ENCODE measurements at places on chromosomes 6 and 20.

- DNase-seq = no peak
Measured at GRCh38 chr6:162364488-162364887, 363.1 kb downstream of the PRKN start.

DNA sequence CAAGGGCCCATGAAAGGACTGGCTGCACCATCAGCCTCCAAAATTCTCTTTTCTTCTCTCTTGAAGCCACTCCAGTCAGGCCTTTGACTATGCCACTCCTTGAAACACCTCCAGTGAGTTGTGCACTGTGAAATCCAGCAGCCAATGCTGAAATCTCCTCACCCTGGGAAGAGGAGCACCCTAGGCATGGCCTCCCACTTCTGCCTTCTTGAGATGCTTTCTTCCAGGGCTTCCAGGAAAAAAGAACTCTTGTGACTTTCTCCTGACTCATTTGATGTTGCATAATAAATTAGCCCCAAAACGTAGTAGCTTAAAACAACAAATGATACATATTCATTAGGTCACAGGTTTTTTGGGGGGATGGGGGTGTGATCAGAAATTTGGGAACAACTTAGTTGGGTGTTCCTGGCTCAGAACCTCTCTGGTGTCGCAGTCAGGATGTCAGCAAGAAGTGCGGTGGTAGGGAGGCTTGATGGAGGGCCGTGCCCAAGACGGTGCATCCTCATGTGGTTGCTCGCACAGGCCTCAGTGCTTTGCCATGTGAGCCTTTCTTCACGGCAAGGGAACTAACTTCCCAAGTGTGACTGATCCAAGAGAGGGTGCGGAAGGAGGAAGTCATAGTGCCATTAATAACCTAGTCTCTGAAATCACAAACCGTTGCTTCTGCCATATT lies 12.1 kb downstream of the NCR2 start:
- no peak for DNase-seq

GRCh38 chr6:153001767-153002612 lies 519 bp downstream of the MTRF1L start:
- DNase-seq = no peak

- DNase-seq = no peak
Measured at GRCh38 chr6:98142839-98143238, 691.5 kb upstream of the POU3F2 start.

DNA sequence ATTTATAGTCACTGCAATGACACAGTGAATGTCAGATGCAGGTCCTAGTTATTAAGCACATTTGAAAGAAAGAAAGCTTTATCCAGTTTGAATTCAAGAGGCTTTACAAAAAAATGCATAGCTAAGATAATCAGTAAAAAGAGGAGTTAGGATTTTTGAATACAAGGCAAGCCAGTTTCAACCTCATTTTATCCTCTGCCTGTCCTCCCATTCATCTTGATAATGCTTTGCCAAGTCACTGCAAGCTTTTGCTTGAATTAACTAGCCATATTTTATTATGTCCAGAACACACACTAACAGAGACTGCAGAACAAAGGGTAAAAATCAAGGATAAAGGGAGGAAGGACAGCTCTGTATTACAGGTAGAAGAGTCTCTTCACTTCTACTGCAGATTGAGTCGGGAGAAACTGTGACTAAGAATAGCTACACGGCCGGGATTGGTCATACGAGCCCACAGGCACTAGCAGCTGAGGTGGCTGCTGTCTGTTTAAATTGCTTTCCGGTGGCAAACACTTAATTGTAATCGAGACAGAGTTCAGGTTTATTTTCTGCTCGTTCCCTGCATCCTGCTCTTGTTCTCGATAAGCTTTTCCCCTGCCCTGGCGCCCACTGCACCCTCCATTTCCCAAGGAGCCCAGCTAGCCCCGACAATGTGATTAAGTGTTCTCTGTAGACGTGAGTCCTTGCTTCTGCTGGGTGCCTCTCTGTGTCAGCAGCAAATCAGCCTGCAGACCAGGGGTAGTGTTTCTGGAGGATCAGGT lies 30.5 kb upstream of the AKAP12 start:
- DNase-seq = no peak

DNA sequence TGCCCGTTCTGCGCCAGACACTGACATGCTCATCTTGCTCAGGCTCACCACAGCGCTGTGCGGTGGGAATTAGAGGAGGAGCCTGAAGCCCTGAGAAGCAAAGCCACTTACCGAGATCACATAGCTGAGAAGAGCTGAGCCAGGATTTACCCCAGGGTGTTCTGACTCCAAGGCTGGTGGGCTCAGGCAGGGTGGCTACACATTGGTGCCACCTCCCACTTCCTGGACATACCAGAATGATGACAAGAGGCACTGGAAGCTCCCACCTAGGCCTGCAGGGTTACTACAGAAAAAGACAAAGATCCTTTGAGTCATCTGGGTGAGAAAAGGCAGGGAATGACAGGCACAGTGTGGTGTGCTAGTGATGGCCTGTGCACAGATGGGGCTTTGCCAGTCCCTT lies 24.4 kb upstream of the FKBP1A start:
- no peak for DNase-seq

- peak; percentile 70 for DNase-seq
Measured at GRCh38 chr6:32970413-32971241, 2.2 kb downstream of the BRD2 start.

DNA sequence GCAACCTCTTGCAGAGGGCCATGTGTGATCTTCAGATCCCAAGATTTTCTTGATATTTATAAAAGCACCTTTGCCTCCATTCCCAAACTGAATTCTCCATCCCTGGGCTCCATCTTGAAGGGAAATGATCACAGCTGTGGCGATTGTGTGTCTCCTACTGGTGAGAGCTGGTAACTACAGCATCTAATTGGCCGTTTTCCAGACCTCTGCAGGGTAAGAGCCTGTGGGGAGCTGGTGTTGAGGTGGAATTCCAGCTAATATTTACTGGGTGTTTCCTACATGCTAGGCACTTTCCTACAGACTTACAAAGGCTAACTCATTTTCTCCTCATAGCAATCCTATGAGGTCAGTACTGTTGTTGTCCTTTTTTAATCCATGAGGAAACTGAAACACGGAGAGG lies 59.2 kb upstream of the FNDC1 start:
- DNase-seq = no peak

DNA sequence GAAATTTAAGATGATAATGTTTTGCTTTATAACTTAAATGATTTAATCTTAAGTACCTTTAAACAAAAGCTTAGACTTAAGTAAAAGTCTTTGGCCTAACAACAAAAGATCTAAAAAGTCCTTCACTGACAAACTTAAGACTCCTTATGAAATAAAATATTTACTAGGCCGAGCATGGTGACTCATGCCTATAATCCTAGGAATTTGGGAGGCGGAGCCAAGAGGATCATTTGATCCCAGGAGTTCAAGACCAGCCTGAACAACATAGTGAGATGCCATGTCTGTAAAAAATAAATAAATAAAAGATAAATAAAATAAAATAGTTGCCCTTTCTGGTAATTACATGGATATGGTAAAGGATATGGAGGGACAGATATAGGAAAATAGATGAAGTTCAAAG lies 12.4 kb downstream of the KATNA1 start:
- DNase-seq = no peak

GRCh38 chr20:53914091-53914780 lies 156.2 kb downstream of the BCAS1 start:
- no peak for DNase-seq

DNA sequence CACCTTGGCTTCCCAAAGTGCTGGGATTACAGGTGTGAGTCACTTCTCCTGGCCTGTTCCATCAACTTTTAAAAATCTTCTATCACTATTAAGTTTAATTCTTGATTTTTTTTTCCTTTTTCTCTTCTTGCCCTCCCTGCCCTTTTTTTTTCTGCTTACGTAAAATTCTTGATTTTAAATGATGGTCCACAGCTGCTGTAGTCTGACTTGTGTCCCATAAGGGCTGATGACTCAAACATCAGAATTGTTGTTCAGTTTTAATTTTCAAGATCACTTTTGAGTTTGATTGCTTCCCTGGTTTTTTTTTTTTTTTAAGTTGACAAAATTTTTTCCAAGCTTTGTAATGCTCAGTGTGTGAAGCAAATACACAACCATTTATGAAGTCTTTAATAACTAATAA lies 61.9 kb downstream of the CBFA2T2 start:
- no peak for DNase-seq

DNA sequence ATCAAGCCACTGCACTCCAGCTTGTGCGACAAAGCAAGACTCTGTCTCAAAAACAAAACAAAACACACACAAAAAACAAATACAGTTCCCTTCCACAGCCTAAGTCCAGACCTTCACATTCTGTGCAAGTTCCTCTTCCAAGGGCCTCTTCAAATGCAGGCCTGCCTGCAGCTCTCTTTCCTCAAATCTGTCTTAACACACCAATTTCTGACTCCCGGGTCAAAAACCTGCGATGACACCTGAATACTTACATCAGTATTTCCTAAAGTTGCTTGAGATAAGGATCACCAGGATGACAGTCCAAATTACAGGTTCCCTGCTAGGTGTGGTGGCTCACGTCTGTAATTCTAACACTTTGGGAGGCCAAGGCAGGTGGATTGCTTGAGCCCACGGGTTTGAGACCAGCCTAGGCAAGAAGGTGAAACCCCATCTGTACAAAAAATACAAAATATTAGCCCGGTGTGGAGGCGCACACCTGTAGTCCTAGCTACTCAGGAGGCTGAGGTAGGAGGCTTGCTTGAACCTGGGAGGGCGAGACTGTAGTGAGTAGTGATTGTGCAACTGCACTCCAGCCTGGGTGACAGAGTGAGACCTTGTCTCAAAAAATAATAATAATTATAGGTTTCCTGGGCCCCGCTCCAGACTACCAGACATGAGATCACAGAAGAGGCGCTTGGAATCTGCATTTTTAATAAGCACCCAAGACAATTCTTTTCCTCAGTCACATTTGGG lies 8.8 kb upstream of the PARD6B start:
- DNase-seq = no peak

DNA sequence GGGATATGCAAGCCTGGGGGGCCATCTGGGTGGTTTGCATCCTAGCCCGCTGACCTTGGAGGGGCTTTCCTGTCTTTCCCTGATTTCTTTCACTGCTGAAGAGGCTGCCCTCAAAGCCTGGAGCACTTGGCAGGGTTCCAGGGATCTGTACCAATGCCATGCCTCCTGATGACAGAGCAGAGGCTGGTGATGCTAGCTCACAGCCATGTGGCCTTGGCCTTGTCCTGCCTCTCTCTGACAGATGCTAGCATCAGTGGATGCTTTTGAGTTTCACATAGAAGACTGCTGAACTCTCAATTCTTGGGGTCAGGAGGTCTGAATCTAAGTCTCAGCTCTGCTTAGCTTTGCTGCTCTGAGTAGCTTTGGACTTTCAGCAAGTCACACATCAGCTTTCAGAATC lies 21.9 kb upstream of the RREB1 start:
- no peak for DNase-seq

GRCh38 chr6:156917213-156917612 lies 140.0 kb downstream of the ARID1B start:
- no peak for DNase-seq

DNA sequence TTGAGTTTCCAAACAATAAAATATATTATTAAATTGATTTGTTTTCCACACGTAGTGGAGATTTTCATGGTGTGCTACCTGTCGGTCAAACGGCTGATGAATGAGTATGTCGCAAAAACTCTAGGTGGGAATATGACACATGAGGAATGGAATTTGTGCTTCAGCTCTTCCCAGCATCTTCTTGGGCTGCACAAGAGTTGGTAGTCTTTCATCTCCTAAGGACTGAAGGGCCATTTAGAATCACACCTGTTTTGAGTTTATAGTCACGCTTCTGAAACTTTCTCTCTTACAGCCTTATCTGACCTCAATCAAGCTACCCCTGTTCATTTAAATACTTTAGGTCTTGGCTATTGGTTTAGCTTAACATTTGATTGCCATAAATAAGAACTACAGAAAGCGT lies 157.7 kb upstream of the AKAP12 start:
- DNase-seq = no peak

DNA sequence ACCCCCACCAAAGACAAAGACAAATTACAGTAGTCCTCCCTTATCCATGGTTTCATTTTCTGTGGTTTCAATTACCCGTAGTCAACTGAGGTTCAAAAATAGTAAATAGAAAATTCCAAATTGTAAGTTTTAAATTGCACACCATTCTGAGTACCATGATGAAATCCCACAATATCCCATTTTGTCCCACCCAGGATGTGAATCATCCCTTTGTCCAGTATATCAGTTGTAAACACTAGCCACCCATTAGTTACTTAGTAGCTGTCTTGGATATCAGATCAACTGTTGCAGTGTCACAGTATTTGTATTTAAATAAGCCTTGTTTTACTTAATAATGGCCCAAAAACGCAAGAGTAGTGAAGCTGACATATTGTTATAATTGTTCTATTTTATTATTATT lies 364.0 kb upstream of the ARID1B start:
- DNase-seq = no peak

DNA sequence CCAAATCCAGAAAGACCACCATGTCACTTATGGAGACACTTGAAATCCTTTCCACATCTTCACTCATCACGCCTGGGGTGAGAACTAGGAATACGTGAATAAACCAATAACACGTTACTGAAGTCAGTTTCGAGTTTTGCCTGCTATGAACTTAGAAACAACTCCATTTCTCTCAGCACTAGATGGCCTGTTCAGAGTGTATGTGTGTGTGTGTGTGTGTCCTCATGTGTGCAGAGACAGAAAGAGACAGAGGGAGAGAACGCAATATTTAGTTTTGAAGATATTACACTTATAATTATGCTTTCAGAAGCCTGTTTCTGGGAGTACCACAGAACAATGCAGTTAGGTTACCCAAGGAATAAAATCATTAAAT lies 81.2 kb upstream of the CCN6 start:
- no peak for DNase-seq

DNA sequence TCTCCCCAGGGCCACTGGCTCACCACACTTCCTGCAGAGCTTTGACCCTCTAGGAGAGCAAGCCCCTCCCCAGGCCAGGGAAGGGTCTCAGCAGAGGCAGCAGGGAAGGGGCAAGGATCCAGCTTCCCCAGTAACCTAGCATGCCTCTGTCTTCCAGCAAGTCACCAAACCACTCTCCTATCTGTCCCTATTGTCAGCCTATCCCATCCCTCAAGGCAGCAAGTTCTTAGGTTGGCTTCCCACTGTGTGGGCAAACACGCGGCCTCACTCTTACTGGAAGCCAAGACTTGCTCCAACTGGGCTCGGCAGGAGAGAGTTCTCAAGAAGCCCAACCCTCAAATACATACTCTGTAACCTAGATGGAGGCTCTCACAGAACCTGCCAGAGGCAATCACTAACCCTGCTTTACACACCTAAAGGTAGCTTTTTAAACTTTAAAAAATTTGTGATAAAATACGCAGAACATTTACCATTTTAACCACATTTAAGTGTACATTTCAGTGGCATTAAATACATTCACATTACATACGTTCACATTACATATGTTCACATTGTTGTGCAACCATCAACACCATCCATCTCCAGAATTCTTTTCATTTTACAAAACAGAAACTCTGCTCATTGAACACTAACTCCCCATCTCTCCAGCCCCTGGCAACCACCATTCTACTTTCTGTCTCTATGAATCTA lies 58.5 kb downstream of the MRPL14 start:
- DNase-seq = no peak

DNA sequence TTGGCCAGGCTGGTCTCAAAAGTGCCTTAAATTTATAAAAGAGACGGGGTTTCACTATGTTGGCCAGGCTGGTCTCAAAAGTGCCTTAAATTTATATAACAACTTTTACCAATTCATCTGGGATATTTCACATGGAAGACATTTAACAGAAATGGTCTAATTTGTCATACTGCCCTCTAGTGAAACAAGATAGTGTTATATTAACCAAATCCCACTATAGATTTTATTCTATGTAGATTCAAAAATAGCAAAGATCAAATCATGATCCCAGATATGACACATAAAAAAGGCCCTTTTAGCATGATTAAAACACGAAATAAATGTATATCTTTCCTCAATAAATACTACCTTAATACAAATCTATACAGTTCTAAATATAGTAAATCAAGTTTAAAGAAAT lies 102.8 kb upstream of the TFAP2D start:
- no peak for DNase-seq
